Brain (organoid and tissue), 16 donors: ENCODE measurements at places on chromosomes 12 and 14.

DNA sequence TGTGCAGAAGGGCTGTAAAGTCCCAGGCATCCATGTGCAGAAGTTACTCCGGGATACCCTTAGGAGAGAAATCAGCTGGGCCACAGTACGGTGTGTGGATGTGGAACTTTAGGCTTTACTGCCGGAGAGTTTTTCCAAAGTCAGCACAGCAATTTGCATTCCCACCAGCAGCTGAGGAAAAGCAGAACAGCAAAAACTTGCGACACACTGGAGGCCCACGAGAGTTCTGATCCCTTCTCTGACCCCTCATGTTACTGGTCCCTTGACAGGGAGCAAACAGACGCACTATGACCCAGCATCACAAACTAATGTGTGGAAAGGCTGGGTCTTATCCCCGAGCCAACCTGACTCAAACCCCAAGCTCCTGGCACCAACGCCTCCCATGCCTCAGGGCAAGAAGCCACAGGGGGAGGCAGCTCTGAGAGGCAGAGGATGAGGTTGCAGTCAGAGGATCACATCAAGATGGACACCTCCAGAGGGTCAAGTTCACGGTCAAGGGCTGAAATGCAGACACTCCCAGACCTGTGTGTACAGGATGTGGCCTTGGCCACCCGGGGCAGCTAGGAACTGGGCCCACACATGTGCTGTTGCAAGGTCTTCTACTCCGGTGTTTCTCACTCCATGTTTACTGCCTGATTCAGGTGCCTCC lies 38.6 kb downstream of the CCDC88C start:
- no peak for DNase-seq

- no peak for DNase-seq
Measured at GRCh38 chr12:1769809-1770494, 50.4 kb upstream of the LRTM2 start.

DNA sequence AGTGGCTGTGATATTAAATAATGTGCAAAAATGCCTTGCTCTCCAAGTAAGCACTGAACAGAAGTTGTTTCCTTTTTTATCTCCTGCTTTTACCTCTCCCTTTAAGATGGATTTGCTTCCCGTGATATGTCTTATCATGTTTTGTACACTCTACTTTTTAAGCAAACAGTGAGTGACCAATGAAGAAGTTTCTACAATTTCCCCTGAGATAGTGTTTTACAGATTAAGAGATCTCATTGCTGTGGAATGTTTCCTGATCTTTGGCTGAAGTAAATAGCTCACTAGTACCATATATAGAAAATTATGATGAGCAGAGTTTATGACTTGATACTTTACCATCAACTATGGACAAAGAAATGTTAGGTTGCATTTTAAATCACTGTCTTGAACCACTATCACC lies 184.8 kb upstream of the PDE3A start:
- no peak for DNase-seq

- DNase-seq = peak; percentile 76
Measured at GRCh38 chr12:108457006-108457733, 57.9 kb upstream of the FICD start.

- DNase-seq = no peak
Measured at GRCh38 chr14:98997526-98998205, 274.3 kb downstream of the BCL11B start.

- DNase-seq = peak; percentile 21
Measured at GRCh38 chr12:82663893-82664292, 22.8 kb upstream of the TMTC2 start.

DNA sequence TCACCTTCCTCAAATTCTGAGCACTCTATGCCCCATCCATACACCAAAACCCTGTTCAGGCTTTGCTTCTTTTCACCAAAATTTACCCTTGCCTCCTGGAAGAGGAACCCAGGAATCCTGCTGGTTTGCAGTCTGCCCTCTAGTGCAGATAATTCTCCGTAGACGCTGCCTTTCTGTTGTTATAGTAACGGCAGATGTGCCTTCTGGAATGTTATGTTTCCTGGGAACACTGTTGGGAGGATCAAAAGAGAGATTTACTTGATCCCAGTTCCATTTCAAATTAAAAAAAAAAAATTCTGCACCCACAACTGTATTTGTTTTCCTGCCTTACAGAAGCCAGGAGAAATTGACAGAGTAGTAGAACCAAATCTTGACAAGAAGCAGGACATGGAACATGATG lies 104.2 kb upstream of the RMST start:
- peak; percentile 46 for DNase-seq

DNA sequence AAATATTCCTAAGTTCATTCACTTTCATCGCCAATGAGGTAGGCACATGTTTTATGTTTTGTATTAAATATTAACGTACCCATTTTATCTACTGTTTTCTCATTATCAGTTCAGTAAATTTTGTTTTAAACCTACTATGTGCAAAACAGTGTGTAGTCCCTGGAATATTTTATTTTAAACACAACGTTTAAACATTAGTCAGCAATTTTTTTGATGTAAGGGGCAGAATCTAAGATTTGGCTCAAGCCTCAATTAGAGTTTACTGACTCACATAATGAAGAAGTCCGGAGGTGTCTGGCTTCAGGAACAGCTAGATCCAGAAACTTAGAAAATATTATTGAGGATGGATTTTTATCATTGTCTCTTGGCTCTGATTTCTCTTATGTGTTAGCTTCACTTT lies 267.5 kb downstream of the C12orf75 start:
- no peak for DNase-seq

GRCh38 chr12:27826076-27826475 lies 46.0 kb upstream of the MANSC4 start:
- no peak for DNase-seq

- peak; percentile 91 for DNase-seq
Measured at GRCh38 chr14:91830777-91831176, 36.6 kb downstream of the TC2N start.

DNA sequence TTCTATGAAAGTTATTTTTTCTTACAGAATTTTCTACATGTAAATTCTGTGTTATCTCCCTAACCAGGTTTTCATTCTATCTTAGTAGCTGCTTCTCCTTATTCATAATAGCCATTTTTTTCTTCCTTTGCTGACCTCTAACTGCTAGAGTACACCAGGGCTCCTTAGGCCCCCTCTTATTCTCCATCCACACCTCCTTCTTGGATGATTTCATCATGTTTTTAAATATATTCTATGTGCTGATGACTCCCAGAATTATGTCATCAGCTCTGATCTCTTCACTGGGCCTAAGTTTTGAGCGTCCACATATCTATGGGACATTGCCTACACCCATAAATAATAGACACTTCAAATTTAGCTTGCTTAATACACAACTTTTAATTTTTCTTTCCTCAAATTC lies 721.5 kb downstream of the SLC16A7 start:
- no peak for DNase-seq

DNA sequence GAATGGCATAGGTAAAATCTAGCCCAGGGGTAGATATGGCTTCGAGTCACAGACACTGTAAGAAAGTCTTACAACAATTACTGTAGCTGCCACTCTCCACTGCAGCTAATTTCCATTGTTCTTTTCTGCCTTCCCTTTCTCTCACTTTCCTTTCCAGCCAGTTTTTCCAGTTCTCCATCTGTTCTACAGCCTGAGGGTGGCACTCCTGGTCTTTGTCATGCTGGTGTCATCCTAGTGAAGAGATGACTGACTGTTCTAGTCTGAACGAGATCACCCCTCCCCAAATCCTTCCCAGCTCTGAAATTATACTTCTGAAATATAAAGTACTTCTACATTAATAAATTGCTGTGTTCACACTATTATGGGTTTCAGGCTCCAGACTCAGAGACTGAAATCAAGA lies 74.2 kb upstream of the CSRP2 start:
- DNase-seq = no peak

DNA sequence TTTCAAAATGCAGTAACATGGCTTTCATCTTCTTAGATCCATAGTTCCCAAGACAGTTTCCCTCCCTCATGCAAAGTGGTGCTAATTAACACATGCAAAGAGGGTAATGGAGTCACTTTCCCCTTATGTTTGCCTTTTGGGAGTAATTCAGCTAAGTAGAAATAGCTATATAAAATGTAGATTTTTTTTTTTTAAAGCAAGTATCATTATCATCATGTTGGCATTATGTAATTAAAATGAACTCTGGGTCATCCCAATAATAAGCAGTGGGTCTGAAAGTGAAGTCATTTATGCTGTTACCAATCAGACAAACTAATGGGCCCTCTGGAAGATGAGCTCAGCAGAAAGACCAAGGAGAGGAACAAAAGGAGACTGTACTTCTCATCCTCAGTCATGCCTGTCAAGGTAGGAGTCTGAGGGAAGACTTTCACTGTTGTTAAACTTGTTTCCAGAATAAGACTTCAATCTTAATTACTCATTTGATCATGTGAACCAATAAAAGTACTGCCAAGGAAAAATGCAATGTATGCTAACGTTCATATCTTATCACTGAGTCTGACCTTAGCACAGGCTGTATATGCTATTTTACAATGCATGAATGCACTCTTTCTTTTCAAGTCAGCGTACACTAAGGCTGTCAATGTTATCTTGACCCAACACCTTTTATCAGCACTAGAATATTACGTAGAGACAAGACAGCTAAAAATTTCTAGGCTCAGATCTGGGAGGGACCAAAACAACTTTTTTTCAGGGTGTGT lies 26.8 kb downstream of the AREL1 start:
- peak; percentile 76 for DNase-seq

- DNase-seq = no peak
Measured at GRCh38 chr14:59252772-59253500, 64.5 kb downstream of the DAAM1 start.

DNA sequence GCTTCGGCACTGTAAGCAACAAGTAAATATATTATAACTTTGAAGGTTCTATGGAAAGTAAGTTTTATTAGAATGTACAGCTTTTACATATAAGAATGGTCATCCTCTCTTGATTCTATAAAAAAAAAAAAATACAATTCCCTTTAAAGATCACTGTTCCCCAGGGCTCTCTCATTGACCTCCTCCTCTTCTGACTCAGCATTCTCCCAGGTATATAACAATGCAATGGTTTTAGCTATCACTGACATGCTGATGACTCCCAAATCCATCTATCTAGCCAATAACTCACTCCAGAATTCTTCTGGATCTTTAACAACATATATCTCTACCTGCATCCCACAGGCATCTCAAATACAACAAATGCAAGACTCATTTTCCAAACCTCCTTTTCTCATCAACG lies 62.7 kb downstream of the EEA1 start:
- DNase-seq = no peak

DNA sequence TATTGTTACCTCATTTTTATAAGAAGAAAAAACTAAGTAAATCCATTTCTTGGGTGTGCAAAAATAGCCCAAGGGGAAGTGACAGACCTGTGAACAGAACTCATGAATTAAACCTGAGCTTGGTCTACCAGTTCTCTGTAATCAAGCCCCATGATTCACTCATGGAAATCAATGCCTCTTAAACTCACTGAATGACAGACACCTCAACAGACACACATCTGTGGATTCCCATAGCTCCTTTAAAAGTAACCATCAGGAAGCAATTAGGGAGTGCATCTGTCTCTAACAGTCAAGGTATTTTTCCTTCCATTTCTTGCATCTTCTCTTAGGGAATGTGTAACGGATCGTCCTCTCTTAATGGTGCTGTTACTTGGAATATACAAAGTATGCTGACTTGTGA lies 215.0 kb upstream of the EEA1 start:
- DNase-seq = no peak

GRCh38 chr12:65168681-65169319 lies 583 bp upstream of the LEMD3 start:
- DNase-seq = no peak

- no peak for DNase-seq
Measured at GRCh38 chr12:54891717-54892478, 37.6 kb downstream of the MUCL1 start.

DNA sequence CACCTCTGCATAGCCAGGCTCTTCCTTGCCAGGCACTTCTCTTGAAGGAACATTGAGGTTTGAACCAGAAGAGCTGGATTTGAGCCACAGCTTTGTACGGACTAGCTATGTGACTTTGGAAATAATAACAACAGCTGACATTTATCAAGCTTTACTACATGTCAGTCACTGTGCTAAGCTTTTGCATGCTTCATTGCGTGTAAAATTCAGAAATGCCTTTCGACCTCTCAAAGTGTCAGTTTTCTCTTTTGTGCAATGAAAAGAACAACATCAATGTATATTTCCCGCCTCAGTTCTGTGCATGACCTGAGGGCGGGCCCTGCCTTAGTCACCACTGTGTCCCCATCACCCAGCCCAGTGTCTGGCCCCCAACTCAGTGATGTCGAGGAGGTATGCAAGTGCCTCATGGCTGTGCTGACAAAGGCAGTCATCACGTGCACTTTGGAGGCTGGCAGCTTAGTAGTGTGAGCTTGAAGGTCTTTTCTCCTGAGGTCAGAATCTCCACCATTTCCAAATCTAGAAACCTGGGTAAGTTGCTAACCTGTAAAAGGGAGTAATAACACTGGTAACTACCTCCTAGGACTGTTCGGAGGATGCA lies 17.9 kb upstream of the AQP2 start:
- no peak for DNase-seq

DNA sequence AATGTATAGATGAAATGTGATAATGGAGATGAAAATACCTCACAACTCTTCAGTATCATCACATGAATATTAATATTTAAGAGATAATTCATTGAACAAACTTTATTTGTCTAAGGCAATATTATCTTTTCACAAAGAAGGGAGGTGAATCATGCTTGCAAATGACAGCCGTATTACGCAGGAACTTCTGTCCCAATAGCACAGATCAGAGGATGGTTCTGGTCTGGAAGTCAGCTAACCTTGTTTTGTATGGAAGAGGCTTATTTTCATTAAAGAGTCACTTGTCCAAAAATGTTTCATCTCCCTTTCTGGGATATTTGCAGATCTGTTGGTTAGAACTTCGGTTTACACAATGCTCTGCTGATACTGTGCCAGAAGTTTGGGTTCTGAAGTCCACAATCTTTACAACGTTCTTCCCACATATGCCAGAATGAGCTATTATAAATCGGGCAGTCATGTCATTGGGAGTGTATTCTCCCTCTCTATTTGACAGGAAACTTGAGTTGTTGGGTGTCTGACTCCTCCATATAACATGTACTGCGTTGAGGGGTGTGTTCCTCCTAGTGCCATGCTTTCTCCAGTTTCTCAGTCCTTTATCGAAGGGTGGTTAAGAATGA lies 29.8 kb downstream of the YY1 start:
- no peak for DNase-seq

DNA sequence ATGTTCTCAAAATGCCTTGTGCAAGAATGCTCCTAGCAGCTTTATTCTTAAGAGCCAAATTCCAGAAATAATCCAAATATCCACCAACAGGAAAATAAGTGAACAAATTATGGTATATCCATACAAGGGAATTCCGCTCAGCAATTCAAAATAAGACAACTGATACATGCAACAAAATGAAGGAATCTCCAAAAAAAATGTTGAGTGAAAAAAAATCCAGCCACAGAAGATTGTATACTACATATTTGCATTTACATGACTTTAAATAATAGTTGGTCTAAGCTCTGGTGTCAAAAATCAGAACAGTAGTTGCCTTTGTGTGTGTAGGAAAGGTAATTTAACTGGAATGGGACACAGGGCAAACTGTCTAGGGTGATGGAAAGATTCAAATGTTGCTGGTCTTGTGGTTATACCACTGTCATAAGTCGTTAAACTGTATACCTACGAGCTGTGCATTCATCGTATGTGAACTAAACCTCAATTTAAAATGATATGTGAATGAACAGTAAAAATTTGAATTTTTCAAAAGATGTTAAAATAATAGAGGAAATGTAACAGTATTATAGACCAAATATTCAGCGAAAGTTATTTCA lies 3.2 kb downstream of the CD69 start:
- no peak for DNase-seq
